ENCODE measurements at places on chromosomes 3 and 15.

DNA sequence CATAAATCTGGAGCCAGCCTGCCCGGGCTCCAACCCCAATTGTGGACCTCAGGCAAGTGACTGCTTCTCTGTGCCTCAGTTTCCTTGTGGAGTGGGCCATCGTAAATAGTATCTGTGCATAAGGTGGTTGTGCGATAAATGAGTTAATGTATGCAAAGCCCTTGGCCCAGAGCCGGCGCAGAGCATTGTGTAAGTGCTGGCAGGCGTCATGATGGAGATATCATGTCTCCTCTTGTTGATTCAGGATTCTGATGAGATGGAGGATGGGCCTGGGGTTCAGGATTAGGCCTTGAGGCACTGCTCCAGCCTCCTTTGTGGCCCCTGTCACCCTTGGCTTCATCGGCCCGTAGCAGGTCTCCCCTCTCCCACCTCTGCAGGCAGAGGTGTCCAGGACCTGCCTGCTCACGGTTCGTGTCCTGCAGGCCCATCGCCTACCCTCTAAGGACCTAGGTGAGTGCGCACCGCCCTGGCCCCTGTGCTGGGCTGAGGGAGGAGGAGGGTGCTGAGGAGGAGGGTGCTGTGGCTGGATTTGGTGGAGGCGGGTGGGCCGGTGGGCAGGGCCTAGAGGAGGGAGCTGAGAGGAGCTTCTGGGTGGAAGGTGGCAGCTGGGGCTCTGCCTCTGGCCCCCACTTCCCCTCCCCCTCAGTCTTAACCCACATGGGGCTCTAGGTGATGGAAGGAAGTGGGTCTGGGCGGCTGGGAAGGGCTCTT, 1.3 kb downstream of the PLA2G4B start:
- DNase-seq = no peak

- DNase-seq = no peak
Observed at GRCh38 chr3:187064210-187065115, 74.8 kb downstream of the RPL39L start.

GRCh38 chr3:177547711-177548350, 350.5 kb upstream of the TBL1XR1 start:
- DNase-seq = no peak

GRCh38 chr3:123002100-123002748, 25.3 kb downstream of the SEMA5B start:
- no peak for DNase-seq

DNA sequence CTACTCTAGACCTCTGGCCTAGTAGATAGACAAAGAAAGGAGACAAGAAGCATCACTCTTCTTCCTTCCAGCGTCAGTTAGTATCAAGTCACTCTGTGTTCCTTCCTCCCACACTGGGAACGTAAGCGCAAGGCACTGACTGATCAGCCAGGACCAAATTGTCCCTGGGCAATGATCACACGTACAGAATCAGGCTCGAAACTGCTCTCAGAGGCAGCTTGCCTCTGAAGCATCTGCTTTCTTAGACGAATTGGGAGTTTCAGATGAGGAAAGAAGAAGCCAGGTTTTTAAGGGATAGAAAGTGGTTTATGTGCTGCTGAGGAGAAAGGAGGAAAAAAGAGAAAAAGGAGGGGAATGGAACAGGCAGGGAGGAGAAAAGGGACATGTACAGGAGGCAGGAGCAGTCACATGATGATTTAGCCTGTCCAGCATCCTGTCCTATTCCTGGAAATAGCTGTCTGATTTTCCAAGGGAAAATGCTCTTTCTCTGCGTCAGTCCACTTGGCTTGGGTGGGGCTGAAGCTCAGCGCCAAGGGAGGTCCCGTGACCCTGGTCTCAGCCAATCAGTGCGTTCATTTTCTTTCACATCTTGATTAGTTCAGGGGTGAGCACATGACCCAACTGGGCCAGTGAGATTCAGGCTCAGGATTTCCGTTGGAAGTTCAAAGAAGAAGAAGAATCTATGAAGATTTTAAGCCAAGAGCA, 102.0 kb upstream of the PRICKLE2 start:
- DNase-seq = no peak

- no peak for DNase-seq
Observed at GRCh38 chr15:67064607-67065530, 533 bp upstream of the SMAD3 start.

DNA sequence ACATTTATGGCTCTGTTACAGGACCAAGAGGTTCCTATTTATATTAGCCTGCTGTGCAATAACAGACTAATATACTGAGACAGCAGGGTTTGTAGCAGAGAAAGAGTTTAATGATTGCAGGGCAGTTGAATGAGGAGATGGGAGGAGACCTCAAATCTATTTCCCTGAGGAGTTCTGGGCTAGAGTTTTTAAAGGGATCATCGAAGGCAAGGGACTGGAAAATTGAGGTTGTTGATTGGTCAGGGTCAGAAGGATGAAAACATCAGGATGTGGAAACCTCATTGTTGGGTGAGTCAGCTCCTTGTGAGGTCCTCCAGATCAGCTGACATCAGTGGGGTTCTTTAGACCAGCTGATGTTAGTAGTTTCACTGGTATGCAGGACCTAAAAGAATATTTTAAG, 60.6 kb upstream of the GOLGA8B start:
- peak; percentile 52 for DNase-seq

GRCh38 chr3:23873941-23874340, 42.8 kb downstream of the NKIRAS1 start:
- DNase-seq = no peak
